Activated B cell treated with CpG ODN at 0.5 μM for 24 hours (primary cell): ENCODE measurements at places on chromosomes 4 and X. TPM values are rescaled to one million over a fixed set of nuclear protein-coding genes. Genes with fewer than 3 reads are reported as not detected.

Gene MAMLD1
- 1.2 and 1.4 TPM in 2 replicates for total RNA-seq

DNA sequence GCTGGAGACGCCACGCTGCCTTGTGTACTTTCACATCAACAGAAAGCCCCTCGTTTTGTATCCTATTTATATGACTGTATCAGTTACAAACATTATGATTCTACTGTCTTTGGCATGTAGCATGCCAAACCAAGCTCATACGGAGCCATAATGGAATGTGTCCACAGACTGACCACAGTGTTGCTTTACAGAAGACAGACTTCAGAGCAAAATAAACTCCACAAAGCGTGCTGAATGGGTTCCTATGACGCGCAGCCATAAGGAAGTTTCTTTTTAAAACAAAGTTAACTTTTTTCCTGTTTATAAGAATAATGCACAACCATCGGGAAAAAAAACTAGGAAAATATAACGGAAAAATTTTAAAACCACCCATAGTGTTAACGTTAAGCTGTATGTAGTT, 136.0 kb downstream of the STOX2 start:
- H3K4me1 ChIP-seq: no peaks in the 10 kb centered on the region
- no peak overlapping the region for H3K27ac ChIP-seq
- no peak for DNase-seq
- H3K36me3 ChIP-seq: no peaks in the 10 kb centered on the region

DNA sequence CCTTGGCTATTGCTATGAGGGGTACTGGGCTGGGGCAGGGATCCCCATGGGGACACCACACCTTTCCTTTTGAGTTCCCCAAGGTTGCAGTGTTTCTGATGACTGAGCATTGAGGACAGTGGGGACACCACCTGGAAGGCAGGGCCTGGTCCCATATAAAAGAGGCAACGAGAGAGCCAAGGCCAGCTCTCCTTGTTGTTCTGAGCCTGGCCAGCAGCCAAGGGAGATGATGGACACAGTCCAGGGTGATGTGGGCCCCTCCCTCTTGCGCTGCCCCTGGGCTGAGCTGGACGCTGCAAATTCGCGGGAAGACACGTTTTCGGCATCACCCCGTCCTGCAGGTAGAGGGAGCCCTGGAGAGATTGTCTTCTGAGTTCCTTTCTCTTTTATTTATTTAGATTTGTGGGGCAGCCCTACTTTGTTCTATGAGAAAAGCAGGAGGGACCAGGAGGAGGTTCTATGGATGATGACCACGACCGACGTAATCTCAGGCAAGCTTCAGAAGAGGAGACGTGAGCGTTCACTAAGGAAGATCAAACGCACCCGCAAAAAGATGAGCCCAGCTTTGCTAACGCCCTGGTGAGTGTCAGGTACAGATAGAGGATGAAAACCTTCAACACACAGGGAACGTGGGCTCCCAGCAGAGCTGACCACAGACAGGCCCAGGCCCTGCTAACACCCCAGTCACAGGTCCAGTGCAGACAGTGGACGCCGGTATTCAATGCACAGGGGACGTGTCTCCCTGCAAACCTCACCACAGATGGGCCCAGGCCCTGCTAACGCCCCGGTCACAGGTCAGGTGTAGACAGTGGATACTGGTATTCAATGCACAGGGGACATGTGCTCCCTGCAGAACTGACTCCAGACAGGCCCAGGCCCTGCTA, 97.4 kb downstream of the SHOX start:
- H3K36me3 ChIP-seq: no peaks in the 10 kb centered on the region
- H3K4me3 ChIP-seq: no peak overlapping the region
- no peaks in the 10 kb centered on the region for H3K27me3 ChIP-seq
- H3K4me1 ChIP-seq: no peaks in the 10 kb centered on the region
- no peak overlapping the region for H3K27ac ChIP-seq

GRCh38 chr4:124964251-124964650, 251.7 kb upstream of the ANKRD50 start:
- H3K4me3 ChIP-seq: no peak overlapping the region
- H3K27me3 ChIP-seq: no peaks in the 10 kb centered on the region
- H3K27ac ChIP-seq: no peak overlapping the region
- no peaks in the 10 kb centered on the region for H3K36me3 ChIP-seq
- no peak for DNase-seq

- H3K4me1 ChIP-seq: no peaks in the 10 kb centered on the region
- H3K27me3 ChIP-seq: no peaks in the 10 kb centered on the region
- H3K4me3 ChIP-seq: no peak overlapping the region
- H3K36me3 ChIP-seq: no peaks in the 10 kb centered on the region
Observed at GRCh38 chrX:44043496-44043895, 70.3 kb upstream of the NDP start.

DNA sequence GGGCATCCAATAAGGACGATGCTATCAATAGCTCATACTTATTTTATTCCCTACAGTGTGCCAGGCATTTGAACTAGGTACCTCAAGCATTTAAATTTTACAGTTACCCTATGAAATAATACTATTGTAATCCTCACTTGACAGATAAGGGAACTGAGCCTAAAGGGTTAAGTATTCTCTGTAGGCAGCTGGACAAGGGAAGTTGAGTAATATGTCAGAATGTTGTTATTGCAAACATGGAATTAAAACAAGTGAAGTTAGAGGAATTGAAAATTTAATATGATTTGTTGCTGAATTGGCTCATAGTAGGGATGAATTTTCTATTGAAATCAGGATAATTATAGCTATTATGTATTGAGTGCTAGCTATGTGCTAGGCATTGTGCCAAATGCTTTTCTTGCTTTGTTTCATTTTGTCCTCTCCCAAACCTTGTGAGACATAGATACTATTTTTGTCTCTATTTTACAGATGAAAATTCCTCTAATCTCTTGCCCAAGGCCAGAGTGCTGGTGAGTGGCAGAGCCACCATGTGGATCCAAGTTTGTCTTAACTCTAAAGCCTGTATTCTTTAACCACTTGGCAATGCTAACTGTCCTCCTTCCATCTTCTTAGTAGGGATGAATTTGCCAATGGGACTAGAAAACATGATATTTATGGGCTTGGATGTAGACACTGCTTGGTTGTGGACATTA, 58.1 kb downstream of the TMEM164 start:
- H3K27ac ChIP-seq: no peak overlapping the region
- H3K36me3 ChIP-seq: peaks cover 3% of the 10 kb centered on the region
- H3K27me3 ChIP-seq: no peaks in the 10 kb centered on the region

Gene ODAPH
- total RNA-seq: not detected in 2 replicates

DNA sequence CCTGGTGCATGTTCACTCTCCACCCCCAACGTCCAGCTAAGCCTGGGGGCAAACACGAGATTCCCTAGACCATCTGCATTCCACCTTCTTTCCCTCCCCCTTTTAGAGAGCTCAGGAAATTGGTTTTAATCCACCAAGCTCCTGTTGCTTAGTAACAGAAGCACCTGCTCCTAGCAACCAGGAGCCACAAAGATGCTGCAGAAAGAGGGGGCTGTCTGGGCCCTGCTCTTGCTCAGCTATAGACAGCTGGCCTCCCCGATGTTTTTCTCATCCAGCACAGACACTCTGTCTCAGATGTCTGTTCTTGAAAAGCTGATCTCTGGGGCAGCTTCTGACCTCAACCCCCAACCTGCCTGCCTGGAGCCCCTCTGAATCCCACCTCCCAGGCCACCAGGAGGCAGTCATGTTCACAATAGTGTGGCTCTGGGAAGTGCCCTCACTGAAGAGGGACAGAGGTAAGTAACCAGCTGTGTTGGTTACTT, 71.5 kb downstream of the SLC16A2 start:
- no peaks in the 10 kb centered on the region for H3K36me3 ChIP-seq
- no peak overlapping the region for H3K4me3 ChIP-seq
- H3K27ac ChIP-seq: no peak overlapping the region
- no peaks in the 10 kb centered on the region for H3K27me3 ChIP-seq
- no peaks in the 10 kb centered on the region for H3K4me1 ChIP-seq

Gene PPP1R2C
- total RNA-seq: not detected in 2 replicates

Gene HMX1
- not detected in 2 replicates for total RNA-seq

Gene DCAF12L2
- not detected in 2 replicates for total RNA-seq

Gene AKAP14
- total RNA-seq: not detected in 2 replicates

DNA sequence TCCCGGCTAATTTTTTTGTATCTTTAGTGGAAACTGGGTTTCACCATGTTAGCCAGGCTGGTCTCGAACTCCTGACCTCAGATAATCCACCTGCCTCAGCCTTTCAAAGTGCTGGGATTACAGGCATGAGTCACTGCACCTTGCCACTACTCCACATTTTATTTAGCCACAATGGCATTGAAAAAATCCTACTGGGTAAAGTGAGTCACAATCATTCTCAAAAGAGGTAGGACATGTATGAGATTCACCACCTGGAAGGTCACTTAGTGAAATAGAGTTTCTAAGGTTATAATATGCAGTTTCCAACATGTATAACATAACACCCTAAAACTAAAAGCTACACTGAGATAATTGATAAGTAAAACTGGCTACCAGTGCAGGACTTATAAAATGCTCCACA, 159.2 kb downstream of the BTC start:
- H3K27ac ChIP-seq: no peak overlapping the region
- DNase-seq: no peak
- H3K4me1 ChIP-seq: peaks cover 2% of the 10 kb centered on the region
- H3K27me3 ChIP-seq: peaks cover 25% of the 10 kb centered on the region
- H3K36me3 ChIP-seq: no peaks in the 10 kb centered on the region
- H3K4me3 ChIP-seq: no peak overlapping the region

DNA sequence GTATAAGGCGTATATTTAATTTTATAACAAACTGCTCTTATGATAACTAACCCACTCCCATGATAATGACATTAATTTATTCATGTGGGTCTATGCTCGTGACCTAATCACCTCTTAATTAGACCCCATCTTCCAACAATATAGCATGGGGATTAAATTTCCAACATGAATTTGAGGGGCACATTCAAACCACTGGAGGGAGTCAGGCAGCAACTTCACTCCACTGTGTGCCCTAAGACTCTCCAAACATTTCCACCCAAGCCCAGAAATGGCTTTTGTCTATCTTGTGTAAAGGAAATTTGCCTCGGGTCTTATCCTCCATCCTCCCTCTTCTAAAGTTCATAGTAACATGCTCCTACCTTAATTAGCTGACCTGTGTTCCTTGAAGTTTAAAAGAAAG, 616.1 kb upstream of the CPEB2 start:
- no peak overlapping the region for H3K4me3 ChIP-seq
- no peak for DNase-seq
- peaks cover 4% of the 10 kb centered on the region for H3K4me1 ChIP-seq

Gene PORCN
- total RNA-seq: 7.8 and 9.8 TPM in 2 replicates

GRCh38 chrX:48648336-48648751, 35.3 kb upstream of the WAS start:
- H3K27me3 ChIP-seq: no peaks in the 10 kb centered on the region
- DNase-seq: no peak
- peaks cover 2% of the 10 kb centered on the region for H3K4me1 ChIP-seq
- H3K36me3 ChIP-seq: no peaks in the 10 kb centered on the region
- no peak overlapping the region for H3K4me3 ChIP-seq

- H3K4me1 ChIP-seq: no peaks in the 10 kb centered on the region
- H3K27ac ChIP-seq: no peak overlapping the region
- H3K4me3 ChIP-seq: no peak overlapping the region
- no peaks in the 10 kb centered on the region for H3K36me3 ChIP-seq
- DNase-seq: no peak
- H3K27me3 ChIP-seq: no peaks in the 10 kb centered on the region
Observed at GRCh38 chr4:113278324-113278934, 229.0 kb downstream of the ANK2 start.

DNA sequence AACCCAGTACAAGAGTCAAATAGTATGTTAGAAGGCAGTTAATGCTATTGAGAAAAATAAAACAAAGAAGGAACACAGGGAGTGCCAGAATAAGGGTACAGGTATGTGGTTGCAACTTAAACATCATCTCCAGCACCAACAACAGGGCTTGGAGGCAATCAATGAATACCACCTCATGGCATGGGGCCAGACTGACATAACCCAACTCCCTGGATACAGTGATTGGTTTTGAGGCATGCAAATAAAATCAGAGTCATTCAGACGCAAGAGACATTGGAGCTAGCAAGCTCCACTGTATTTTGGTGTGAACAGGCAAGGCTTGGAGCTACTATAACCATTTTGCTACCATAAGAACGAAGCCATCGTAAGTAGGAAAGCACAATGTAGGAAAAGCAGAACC, 56.7 kb downstream of the PPP3CA start:
- no peak for DNase-seq
- peaks cover 76% of the 10 kb centered on the region for H3K4me1 ChIP-seq
- no peak overlapping the region for H3K27ac ChIP-seq
- peaks cover 7% of the 10 kb centered on the region for H3K36me3 ChIP-seq
- H3K27me3 ChIP-seq: no peaks in the 10 kb centered on the region
